ENCODE measurements at places on chromosomes 7 and 10.

- DNase-seq = no peak
These were observed 51.5 kb upstream of the OPALIN start for GRCh38 chr10:96410296-96410695.

DNA sequence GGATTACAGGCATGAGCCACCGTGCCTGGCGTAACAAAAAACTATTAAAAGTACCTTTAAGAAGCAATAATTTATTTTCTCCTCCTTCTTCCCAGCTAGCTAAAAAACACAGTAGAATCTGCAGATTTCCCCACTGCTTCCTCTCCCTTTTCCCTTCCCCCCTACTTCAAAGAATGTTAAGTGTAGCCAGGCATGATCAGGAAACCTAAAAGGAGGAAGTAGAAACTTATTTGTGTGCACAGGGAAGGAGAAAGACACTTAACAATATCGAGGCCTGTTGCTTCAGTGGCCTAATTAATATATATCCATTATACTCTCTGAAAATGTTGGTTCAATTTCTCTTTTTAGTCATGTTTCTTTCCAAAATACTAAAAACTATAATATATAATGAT lies 127.7 kb downstream of the NRBF2 start:
- DNase-seq = no peak

GRCh38 chr10:71854031-71854430 lies 3.0 kb upstream of the PSAP start:
- no peak for DNase-seq

GRCh38 chr7:38656968-38657367 lies 25.8 kb upstream of the AMPH start:
- no peak for DNase-seq
